GM12878 (cell line): ENCODE measurements at places on chromosomes 5 and 9. TPM values are rescaled to one million over a fixed set of nuclear protein-coding genes. Genes with fewer than 3 reads are reported as not detected.

The RNF208 gene
- total RNA-seq, result 10.7 and 12.0 TPM in 2 replicates

The SNCAIP gene
- total RNA-seq, result 0.27 and 0.31 TPM in 2 replicates

The ADAMTS2 gene
- 0.05 TPM in 2 replicates for total RNA-seq

The SOX30 gene
- 0.11 and 0.13 TPM in 2 replicates for total RNA-seq

The C9 gene
- total RNA-seq, result 0.13 and 0.54 TPM in 2 replicates

The LCN1 gene
- total RNA-seq, result not detected in 2 replicates

The IL9 gene
- not detected in 2 replicates for total RNA-seq

The C1QTNF2 gene
- not detected in 2 replicates for total RNA-seq

The KLHL9 gene
- total RNA-seq, result 17.2 and 17.7 TPM in 2 replicates

The GABRG2 gene
- total RNA-seq, result not detected in 2 replicates

The IL33 gene
- not detected in 2 replicates for total RNA-seq

The KLHL3 gene
- 11.7 and 14.2 TPM in 2 replicates for total RNA-seq

The SURF2 gene
- total RNA-seq, result 19.4 and 23.4 TPM in 2 replicates
